ENCODE measurements at places on chromosomes 2 and 18.

- DNase-seq = no peak
Observed at GRCh38 chr2:111675419-111676194, 208.4 kb downstream of the ANAPC1 start.

DNA sequence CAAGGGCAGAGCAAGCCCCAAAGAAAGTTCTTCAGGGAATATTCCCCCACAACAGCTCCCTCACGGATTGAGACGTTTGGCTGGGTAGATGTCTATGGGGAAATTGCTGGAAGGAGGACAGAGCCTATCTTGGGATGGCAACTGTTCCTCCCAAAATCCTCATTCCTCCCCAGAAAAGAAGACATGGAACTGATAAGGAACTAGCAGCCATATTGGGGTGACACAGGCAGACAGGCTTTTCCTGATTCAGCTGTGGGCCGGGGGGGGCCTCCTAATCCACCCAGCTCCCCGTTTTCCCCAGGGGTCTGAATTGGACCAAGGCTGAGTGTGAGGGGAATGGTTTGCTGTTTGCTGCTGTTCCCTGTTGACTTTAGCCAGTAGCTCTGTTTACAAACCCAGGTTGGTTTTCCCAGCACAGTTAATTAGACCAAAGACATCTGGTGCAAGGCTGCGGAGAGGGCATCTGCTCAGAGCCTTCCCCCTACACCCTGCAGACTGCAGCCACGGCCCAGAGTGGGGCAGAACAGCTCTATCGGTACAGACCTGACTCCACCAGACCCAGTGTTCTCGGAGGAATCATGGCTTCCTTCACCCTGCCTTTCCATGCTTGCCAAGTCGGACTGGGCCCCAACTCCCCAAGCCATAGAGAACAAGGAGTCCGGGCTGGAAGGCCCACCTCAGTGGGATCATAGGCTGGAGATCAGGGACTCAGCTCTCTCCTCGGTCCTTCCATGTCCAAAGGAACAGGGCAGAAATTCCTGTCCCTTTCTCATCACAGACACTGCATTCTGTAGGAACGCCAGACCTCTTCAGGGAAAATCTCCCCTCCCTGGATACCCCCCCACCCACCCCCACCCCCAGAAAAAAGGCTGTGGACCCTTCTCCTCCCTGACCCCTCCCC is 1.7 kb upstream of the PKDCC start:
- DNase-seq = no peak

DNA sequence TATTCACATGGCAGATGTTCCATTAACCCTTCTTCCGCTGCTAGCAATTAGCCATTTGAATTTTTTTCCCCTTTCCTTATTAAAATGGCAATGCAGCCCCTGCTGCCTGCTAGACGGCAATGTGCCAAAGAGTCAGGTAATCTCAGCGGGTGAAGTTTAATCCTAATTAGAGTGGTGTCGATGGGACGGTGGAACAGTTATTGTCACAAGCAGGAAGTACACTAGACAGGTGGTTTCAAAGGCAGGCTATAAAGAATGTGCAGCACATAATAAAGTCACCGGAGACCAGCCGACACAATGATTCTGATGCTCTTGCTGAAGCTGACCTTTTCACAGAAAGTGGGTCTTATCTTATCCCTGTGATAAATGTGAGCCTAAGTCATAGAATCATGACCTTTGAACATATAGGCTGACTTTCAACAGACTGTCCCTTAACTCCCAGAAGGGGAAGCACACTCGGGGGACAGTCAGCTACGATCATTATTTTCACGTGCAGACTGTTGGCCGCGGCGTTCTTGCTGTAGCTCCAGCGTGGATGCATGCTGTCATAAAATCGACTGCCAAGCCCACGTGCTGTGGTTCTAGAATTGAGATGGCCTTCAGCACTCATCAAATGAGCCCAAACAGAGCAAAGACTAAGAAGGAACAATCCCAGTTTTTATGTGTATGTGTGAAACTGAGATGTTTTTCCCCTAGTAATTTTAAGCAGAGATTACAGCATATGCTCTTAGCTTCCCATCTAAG is 926.2 kb upstream of the SOX11 start:
- DNase-seq = no peak

DNA sequence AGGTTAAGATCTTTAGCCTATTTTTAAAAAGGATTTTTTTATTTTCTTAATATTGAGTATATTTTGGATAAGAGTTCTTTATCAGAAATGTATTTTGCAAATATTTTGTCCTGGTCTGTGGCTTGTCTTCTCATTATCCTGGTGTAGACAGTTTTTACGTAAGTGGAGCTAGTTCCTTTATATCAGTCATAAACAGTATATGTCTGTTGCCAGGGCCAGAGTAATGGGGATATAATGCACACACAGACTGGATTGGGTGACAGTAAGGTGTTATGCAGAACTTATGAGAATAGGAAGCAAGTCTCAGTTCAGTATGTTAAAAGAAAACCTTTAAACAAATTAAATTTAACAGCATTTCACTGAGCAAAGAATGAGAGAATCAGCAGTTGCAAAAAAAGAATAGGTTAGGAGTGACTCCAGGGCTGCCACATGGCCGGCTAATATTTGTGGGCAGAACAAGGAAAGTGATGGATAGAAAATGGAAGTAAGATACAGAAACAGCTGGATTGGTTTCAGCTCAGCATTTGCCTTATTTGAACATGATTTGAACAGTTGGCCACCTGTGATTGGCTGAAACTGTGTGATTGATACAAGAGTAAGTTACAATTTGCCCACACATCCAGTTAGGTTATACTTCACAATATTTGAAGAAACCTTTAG is 61.1 kb upstream of the ZNG1B start:
- DNase-seq = no peak

DNA sequence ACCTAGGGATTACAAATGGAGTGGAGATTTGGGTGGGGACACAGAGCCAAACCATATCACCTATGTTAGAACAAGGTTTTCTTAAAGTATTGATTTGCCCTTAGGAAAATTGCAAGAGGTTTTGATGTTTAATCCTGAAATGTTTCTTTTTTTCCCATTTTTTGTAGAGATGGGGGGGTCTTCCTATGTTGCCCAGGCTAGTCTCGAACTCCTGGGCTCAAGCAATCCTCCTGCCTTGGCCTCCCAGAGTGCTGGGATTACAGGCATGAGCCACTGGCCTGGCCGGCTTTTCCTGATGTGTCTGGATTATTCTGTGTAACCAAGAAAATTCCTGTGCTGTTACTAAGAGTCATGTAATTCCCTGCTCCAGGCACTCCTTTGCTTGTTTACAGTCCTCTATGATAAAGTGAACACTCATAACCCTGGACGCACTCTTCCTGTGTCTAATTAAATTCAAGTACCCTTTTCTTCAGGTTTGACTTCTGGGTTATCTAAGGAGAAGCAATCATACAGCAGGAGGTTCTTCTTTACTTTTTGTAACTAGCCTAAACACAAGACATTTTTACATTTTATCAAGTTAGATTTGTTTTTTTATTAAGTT is 15.0 kb upstream of the CTDP1 start:
- DNase-seq = no peak

GRCh38 chr2:203982276-203982675 is 45.7 kb downstream of the ICOS start:
- DNase-seq = no peak

GRCh38 chr18:2986150-2986865 is 26.6 kb downstream of the LPIN2 start:
- DNase-seq = no peak

- no peak for DNase-seq
Observed at GRCh38 chr2:6337472-6337820, 528.3 kb downstream of the CMPK2 start.
